NCI-H1105 treated with DMSO at 0.1 percent for 48 hours (cell line): ENCODE measurements at places on chromosomes 13 and 19.

GRCh38 chr13:79703772-79704171, 222.8 kb downstream of the NDFIP2 start:
- no peak for DNase-seq

DNA sequence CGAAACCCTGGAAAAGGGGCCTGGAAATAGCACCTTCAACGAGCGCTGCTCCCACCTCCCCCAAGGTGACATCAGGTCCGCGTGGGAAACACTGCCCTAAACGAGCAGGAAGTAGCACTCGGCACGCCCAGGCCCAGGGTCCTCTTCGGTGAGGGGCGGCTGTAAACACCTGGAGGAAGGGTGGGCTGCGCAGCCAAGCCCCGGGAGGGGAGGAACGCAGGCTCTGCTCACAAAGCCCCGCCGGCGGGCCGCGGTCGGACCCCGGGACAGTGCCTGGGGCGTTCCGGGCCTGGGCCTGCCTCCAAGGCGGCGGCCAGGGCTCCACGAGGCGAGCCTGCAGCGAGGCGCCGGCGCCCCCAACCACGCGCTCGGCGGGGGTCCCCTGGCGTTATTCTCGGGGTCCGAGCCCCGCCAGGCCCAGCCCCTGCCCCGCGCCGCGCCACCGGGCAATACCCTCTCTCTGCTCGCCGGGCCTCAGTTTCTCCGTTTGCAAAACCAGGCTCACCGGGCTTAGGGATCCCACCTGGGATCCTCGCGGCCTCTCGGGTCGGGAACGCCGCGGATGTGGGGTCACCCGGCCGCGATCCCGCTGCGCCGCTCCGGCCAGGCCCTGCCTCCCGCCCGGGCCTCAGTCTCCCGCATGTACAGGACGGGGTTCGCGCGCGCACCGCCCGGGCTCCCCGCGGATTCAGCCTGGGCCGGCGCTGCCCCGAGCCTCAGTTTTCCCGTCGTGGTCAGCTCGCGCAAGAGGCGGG, 630 bp downstream of the RNF126 start:
- DNase-seq, result no peak

- no peak for DNase-seq
Observed at GRCh38 chr13:73167028-73167820, 108.4 kb downstream of the KLF5 start.

GRCh38 chr19:1105873-1106840, 2.4 kb downstream of the GPX4 start:
- DNase-seq, result no peak

GRCh38 chr19:19113040-19113626, 25.1 kb downstream of the TMEM161A start:
- no peak for DNase-seq

DNA sequence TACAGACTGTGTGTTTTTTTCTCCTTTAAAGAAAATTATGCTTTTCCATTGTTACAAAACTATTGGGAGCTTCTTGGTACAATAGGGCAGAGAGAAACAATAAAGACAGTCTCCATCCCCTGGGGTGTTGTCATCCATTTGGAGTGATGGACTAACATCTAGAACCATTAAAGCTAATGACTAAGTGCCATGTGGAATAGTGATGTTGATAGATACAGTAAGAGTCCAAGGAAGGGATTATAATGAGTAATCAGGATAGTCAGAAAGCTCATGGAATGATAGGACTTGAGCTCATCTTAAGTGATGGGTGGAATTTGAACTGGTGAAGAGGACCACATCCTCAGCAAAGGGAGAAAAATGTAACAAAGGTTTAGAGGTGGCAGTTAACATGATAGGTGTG, 24.1 kb upstream of the FRY start:
- no peak for DNase-seq

DNA sequence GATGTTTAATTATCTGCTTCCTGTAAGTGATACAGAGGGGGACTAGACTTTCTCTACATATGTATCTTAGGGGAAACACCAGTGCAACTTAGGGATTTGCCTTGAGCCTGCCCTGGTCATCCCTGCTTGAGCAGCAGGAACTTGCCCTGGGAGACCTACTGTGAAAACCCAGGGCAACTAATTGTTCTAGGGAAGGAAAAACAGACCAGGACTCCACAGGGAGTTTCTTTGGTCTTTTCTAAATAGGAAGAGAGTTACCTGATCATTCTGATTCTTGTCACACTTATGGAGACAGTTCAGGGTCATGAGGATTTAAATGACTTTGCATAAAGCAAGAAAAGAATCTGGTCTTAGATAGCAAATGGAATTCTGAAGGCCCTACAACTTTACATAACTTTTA, 89.1 kb downstream of the WASF3 start:
- DNase-seq, result no peak

DNA sequence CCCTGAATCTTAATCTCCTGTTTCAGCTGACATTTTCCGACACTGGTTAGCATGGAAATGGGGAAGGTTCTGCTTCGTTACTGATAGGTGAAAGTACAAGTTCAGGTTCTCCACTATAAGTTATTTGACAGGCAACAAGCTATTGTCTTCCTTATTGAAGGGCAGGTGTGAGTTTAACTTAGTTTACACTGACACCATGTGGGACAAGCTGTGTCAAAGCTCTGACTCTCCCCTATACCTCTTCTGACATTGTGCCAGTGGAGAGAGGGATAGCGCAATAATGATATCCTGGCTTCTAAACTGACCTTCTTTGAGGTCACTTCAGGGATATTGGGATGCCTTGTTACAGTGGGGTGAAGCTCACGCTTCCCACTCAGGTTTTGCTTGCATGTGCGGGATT, 587.0 kb upstream of the SLITRK5 start:
- DNase-seq, result no peak

GRCh38 chr13:24274452-24275021, 34.8 kb upstream of the C1QTNF9 start:
- no peak for DNase-seq

- DNase-seq, result no peak
Observed at GRCh38 chr13:35552172-35552844, 75.8 kb upstream of the MAB21L1 start.

DNA sequence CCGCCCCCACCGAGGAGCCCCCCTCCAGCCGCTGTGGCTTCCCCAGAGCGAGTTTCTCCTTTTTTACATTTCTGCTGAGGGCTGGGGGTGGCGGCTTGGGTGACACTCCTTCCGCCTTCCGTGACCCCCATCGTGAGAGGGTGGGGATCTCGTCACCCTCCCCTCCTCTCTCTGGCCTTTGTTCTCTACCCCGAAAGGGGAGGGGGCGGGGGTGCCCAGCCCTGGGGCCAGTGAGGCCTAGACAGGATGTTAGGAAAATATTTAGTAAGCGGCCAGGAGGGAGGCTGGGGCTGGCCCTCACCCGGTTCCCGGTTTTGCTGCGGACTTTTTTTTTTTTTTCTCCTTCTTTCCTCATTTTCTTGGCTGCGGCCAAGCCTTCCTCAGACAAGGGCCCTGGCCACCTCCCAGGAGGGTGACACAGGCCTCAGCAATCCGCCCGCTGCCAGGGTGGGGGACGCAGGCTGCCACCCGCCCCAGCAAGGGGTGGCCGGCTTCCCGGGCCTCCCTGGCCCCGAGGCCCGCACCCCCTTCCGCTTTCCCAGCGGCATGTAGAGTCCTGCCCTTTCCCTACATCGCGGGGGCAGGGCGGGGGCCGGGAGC, 3.9 kb downstream of the MIDN start:
- DNase-seq, result no peak
